ENCODE measurements at places on chromosomes 2 and 18.

DNA sequence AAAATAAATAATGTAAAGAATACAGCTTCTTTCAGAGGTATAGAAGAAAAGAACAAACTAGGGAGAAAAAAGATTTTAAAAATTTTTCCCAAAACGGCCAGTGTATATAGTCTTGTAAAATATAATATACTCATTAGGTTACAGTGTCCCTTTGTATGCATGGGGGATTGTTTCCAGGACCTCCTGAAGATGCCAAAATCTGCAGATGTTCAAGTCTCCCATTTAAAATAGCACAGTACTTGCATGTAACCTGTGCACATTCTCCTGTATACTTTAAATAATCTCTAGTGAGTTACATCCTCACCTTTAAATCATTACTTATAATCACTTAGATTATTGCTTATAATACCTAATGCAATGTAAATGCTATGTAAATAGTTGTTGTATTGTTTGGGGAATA lies 80.6 kb upstream of the LRRTM4 start:
- DNase-seq: no peak

DNA sequence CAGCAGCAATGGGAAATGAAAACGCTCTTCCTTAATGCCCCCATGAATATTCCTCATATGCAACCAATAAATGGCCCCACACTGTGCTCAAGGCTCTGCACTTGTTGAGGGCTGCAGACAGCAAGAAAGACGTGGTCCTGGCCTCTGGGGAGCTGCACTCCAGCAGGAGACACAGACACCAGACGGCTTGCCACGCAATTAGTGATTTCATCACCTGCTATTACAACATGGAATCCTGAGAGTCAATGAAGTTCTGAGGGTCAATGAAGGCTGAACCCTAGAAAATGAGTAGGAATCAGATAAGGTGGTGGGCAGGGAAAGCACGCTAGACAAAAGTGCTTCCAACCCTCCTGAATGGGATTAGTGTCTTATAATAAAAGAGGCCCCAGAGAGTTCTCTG lies 18.9 kb downstream of the CREG2 start:
- no peak for DNase-seq

- DNase-seq: no peak
Measured at GRCh38 chr2:109386004-109386695, 227.6 kb downstream of the SEPTIN10 start.

- DNase-seq: no peak
Measured at GRCh38 chr2:219335373-219335786, 2.8 kb upstream of the RESP18 start.

GRCh38 chr2:215504547-215504946 lies 68.7 kb upstream of the FN1 start:
- no peak for DNase-seq

DNA sequence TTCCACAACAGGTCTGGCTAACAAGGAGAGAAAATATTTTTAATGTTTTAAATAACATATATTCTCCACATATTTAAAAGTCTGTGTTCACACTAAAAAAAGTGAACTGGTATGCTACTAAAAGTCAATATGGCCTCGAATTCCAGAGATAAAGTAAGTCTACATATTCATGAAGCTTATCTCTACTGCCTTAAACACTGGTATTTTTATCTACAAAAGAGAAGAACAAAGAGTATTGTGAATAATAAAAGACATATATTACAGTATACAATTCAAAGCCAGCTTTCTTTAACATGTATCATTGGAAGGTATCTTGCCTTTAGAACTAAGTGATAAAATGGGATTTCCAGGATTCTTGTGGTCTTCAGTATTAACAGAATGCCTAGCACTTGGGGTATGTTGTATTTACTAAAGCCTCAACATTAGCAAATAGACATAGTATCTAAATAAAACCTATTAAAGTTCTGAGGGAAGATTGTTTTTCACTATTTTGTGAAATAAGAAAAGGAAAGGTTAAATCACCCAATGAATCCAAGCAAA lies 302.8 kb upstream of the CCDC68 start:
- no peak for DNase-seq

DNA sequence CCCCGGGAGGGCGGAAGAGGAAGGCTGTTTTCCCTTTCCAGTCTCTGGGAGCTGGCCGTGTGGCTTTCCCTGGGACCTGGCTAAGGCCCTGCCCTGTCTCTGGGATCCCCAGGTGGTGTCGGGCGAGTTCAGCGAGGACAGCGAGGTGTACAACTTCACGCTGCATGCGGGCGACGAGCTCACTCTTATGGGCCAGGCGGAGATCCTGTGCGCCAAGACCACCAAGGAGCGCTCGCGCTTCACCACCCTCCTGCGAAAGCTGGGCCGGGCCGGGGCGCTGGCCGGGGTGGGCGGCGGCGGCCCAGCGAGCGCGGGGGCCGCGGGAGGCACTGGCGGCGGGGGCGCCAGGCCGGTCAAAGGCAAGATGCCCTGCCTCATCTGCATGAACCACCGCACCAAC lies 11.2 kb downstream of the GAREM2 start:
- no peak for DNase-seq

- no peak for DNase-seq
Measured at GRCh38 chr2:27966466-27966865, 75.9 kb downstream of the BABAM2 start.

GRCh38 chr2:43127208-43127940 lies 99.0 kb downstream of the ZFP36L2 start:
- no peak for DNase-seq

DNA sequence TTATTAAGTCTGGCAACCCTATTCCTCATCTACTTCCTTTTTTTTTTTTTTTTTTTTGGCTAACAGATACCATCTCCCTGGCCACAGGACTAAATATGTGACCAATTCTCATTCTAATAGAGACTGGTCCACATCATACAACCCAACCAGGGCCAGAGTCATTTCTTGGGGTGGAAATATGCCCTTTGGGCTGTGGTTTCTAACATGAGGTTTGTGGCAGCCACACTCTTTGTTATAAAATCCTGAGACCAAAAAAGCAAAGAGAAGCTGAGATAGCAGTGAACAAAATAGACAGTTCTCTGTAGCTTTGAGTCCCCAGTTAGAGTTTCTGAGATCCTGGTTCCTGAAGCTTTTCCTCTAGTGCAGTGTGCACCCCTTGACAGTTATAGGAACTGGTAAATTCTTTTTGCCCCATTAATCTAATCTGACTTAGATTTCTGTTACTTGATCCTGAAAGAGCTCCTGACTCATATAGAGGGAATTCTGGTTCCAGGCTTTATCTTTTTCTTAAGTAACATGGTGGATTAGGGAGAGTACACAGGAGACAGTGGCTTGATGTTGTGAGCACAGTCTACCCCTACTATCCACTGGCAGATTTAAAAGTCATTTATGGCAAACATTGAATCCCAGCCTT lies 86.8 kb downstream of the MAIP1 start:
- DNase-seq: no peak

DNA sequence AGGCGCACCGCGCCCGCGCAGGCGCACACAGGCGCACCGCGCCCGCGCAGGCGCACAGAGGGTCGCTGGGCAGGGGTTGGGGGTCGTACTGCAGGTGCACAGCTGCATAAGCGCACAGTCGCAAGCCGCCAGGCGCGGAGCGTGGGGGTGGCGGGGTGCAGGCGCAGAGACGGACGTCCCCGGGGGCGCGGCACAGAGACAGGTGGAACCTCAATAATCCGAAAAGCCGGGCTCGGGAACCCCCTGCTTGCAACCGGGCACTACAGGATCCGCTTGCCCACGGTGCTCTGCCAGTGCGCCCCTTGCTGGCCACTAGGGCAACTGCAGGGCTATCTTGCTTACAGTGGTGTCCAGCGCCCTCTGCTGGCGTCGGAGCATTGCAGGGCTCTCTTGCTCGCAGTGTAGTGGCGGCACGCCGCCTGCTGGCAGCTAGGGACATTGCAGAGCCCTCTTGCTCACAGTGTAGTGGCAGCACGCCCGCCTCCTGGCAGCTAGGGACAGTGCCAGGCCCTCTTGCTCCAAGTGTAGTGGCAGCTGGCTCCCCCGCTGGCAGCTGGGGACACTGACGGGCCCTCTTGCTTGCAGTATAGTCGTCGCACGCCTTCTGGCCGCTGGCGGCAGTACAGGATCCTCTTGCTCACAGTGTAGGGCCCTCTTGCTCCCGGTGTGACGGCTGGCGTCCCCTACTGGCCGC lies 34.9 kb downstream of the FAM110C start:
- DNase-seq: no peak

- DNase-seq: no peak
Measured at GRCh38 chr2:36587101-36587500, 10.9 kb downstream of the FEZ2 start.

DNA sequence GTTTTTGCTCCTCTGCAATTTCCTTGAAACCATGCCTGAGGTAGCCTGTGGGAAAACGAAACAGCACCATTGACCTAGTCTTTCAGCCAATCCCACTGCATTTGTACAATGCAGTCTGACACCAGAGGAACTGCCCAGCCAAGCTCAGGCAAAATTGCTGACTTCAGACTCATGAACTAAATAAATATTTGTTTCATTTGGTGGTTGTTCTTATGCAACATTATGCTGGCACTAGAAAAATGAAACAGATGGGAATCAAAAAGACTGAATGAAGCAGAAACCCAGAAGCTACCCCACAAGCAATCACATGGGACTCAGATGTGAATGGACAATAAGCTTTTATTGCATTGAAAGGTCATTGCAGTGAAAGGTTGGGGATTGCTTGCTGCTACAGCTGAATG lies 1.7 kb downstream of the NAT8 start:
- no peak for DNase-seq

DNA sequence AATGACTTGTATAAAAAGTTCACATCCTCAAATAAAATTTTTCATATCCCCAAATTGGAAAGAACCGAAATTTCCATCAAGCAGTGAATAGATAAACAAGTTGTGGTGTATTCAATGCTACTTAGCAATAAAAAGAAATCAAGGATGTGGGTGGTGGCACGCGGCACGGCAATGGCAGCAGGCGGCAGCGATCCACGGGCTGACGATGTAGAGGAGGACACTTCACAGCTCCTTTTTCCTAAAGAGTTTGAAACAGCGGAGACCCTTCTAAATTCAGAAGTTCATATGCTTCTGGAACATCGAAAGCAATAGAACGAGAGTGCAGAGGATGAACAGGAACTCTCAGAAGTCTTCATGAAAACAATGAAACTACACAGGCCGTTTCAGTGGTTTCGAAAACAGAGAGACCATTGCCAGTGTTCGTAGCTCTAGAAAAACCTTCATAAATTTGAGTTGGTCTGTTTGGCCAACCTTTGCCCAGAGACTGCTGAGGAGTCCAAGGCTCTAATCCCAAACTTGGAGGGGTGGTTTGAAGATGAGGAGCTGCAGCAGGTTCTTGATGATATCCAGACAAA lies 9.8 kb upstream of the IL36A start:
- DNase-seq: no peak

GRCh38 chr2:189037518-189037917 lies 63.3 kb downstream of the COL3A1 start:
- DNase-seq: no peak

GRCh38 chr2:148493822-148494563 lies 150.6 kb upstream of the EPC2 start:
- DNase-seq: no peak

DNA sequence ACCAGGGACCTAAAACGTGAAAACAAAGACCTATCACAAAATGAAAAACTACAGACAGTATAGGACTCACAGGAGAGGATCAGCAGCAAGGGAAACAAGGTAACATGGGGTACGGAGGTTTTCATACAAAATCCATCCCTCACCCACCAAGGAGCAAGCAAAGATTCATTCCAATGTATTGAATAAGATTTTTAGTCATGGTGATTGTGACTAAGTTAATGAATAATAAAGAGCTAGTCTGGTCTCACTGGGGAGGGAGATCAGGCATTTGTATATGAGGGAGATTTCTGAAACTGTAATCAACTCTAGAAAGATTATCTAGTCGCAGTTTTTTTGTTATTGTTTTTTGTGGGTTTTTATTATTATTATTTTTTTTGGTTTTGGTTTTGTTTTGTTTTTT lies 336.5 kb upstream of the MMADHC start:
- DNase-seq: no peak

- DNase-seq: no peak
Measured at GRCh38 chr2:57504787-57505186, 541.8 kb upstream of the VRK2 start.

- no peak for DNase-seq
Measured at GRCh38 chr18:27860701-27861107, 316.2 kb downstream of the CDH2 start.

GRCh38 chr2:186460465-186460864 lies 25.6 kb upstream of the ZC3H15 start:
- no peak for DNase-seq

Data from anterior cingulate cortex (tissue), 58 donors.